ENCODE measurements at places on chromosomes 12 and 14. TPM values are rescaled to one million over a fixed set of nuclear protein-coding genes. Genes with fewer than 3 reads are reported as not detected.

The GNPTAB gene
- total RNA-seq = 38.7 TPM

The LRRC43 gene
- total RNA-seq = not detected

The DEGS2 gene
- 26.6 TPM for total RNA-seq

The SERPINA10 gene
- not detected for total RNA-seq

GRCh38 chr12:12456637-12457036 is 99.8 kb downstream of the BORCS5 start:
- no peak for DNase-seq
- no peaks in the 10 kb centered on the region for H3K36me3 ChIP-seq
- H3K4me3 ChIP-seq = no peak overlapping the region

GRCh38 chr12:109529691-109530640 is 43.3 kb downstream of the MMAB start:
- no peaks in the 10 kb centered on the region for H3K27me3 ChIP-seq
- no peaks in the 10 kb centered on the region for H3K4me1 ChIP-seq
- H3K36me3 ChIP-seq = no peaks in the 10 kb centered on the region
- H3K27ac ChIP-seq = no peak overlapping the region

DNA sequence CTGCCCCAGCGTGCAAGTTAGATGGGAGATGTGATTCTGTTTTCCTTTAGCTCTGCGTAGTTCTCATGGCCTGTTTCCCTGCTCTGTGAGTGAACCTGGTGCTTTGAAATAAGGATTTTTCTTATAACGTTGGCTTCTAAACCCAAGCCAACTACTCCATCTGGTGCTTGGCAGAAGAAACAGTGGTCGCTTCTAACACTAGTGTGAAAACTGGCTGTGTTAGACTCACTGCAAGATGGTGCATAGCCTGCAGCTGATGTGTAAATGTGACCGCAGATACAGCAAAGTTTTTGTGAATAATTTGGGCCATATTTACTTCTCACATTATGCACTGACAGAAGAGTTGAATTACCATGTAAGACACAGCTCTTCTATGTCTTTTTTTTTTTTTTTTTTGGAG is 12.2 kb downstream of the GTF2H3 start:
- no peaks in the 10 kb centered on the region for H3K36me3 ChIP-seq
- H3K27ac ChIP-seq = no peak overlapping the region
- H3K4me1 ChIP-seq = no peaks in the 10 kb centered on the region
- no peaks in the 10 kb centered on the region for H3K27me3 ChIP-seq
- no peak for DNase-seq

GRCh38 chr12:95134085-95134484 is 60.7 kb upstream of the NR2C1 start:
- H3K36me3 ChIP-seq = no peaks in the 10 kb centered on the region
- no peak overlapping the region for H3K4me3 ChIP-seq
- no peaks in the 10 kb centered on the region for H3K4me1 ChIP-seq
- H3K27me3 ChIP-seq = no peaks in the 10 kb centered on the region

GRCh38 chr12:41419131-41419893 is 231.2 kb downstream of the PDZRN4 start:
- no peaks in the 10 kb centered on the region for H3K36me3 ChIP-seq
- H3K27me3 ChIP-seq = no peaks in the 10 kb centered on the region
- H3K4me1 ChIP-seq = no peaks in the 10 kb centered on the region
- H3K4me3 ChIP-seq = no peak overlapping the region
- no peak for DNase-seq

DNA sequence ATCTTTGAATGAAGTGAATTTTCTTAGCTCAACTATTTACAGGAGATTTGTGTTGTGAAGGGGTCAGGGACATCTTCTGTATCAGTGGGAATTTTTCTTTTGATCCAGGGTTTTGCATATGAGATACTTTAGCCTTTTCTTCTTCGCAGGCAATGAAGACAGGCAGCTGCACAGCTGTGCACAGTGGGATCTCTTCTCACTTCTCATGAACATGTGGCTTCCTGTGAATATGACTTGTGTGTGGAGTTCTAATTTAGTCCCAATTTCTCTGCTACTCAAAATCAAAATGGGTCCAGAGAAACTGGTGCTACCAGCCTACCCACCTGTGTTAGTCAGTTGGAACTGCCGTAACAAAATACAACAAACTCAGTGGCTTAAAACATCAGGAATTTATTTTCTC is 37.8 kb downstream of the ARF6 start:
- no peak for DNase-seq
- no peak overlapping the region for H3K4me3 ChIP-seq
- no peaks in the 10 kb centered on the region for H3K36me3 ChIP-seq
- no peaks in the 10 kb centered on the region for H3K27me3 ChIP-seq
- H3K4me1 ChIP-seq = no peaks in the 10 kb centered on the region

DNA sequence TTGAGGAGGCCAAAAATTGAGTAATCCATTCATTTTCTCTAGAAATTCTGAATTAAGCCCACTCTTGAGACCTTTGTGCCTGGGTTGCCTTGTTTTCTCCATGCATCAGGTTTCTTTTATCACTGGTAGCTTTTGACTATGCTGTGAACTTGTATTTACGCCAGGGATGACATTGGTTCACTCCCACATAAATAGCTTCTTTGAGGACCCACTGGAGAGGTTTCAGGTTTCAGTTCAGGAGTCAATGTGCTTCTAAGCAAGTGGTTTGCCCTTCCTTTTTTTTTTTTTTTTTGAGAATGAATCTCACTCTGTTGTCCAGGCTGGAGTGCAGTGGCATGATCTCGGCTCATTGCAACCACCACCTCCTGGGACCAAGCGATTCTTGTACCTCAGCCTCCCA is 10.2 kb upstream of the SLC17A8 start:
- H3K27ac ChIP-seq = no peak overlapping the region
- H3K4me1 ChIP-seq = no peaks in the 10 kb centered on the region
- H3K36me3 ChIP-seq = no peaks in the 10 kb centered on the region
- H3K4me3 ChIP-seq = no peak overlapping the region
- no peaks in the 10 kb centered on the region for H3K27me3 ChIP-seq

DNA sequence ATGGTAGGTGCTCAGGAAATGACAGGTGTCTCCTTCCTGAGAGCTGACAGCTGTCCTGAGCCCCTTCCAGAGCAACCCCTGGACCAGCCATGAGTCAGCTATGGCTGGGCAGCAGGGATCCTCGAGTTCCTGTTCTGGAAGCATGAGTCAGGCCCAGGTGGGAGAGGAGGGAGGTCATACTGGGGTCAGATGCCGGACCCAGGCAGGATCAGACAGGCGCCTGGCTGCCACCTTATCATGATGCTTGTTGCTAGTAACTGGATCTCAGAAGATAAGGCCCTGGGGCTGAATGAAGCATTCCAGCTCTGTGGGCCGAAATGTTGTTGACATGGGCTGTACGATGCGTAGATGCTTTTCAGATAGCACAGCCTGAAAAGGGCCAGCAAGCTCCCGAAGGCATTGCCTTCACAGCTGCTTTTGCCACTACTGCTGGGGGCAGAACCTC is 17.4 kb upstream of the KRT7 start:
- H3K27ac ChIP-seq = no peak overlapping the region
- no peaks in the 10 kb centered on the region for H3K36me3 ChIP-seq
- H3K27me3 ChIP-seq = no peaks in the 10 kb centered on the region
- H3K4me1 ChIP-seq = peaks cover 4% of the 10 kb centered on the region

DNA sequence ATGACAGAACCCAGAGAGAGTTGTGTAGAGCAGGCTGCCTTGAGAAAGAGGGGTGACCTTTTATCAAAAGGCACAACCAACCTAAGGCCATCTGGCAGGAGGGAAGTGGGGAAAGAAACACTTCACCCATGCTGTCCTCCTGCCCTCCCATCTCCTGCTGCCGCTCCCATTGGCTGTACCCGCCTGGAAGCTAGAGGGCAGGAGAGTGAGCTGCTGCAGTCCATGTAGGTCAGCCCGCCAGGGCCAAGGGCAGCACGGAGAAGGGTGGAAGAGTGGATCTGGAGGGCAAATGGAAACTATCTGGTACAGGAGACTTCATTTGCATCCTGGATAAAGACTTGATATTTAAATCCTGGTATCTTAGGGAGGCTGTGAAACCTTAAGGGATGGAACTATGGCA is 11.5 kb upstream of the CABP1 start:
- no peaks in the 10 kb centered on the region for H3K4me1 ChIP-seq
- H3K27me3 ChIP-seq = no peaks in the 10 kb centered on the region
- no peak overlapping the region for H3K4me3 ChIP-seq
- H3K36me3 ChIP-seq = no peaks in the 10 kb centered on the region
- H3K27ac ChIP-seq = no peak overlapping the region
- DNase-seq = no peak

- peak overlapping the region; percentile 21 for H3K27ac ChIP-seq
- no peaks in the 10 kb centered on the region for H3K36me3 ChIP-seq
- DNase-seq = no peak
- no peaks in the 10 kb centered on the region for H3K4me1 ChIP-seq
Measured at GRCh38 chr14:91380610-91381371, 36.8 kb downstream of the CCDC88C start.

DNA sequence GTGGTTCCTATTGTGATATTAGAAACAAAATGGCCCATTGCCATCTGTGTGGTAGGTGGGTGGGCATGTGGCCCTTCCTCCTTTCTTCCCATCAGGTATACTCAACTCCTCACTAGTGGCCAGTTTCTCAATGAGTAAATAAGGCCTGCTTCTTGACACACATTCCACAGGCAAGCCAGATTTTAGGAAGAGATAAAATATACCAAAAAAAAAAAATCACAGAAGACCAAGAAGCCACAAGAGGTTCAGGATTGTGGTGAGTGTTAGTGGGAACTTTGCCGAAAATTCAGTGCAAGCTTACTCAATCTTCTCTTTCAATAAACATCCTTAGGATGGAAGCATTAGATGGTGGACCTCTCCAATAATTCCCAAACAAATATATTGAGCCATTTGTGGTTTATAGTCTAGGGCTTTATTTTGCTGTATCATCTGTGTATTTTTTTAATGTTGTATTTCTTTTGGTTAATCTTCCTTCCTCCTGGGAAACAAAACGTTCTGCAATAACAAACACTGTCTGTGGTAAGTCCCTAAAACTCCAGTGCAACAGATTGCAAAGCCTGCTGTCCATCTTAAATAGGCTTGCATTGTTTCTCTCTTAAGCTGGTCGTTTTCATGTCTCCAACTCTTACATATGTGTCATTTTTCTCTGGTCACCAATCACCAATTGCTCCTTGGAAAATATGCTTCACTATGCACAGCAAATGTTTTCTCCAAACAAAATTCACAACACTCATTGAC is 289.9 kb upstream of the KITLG start:
- H3K27me3 ChIP-seq = no peaks in the 10 kb centered on the region
- H3K4me1 ChIP-seq = no peaks in the 10 kb centered on the region
- no peak overlapping the region for H3K27ac ChIP-seq
- no peaks in the 10 kb centered on the region for H3K36me3 ChIP-seq
- no peak overlapping the region for H3K4me3 ChIP-seq

DNA sequence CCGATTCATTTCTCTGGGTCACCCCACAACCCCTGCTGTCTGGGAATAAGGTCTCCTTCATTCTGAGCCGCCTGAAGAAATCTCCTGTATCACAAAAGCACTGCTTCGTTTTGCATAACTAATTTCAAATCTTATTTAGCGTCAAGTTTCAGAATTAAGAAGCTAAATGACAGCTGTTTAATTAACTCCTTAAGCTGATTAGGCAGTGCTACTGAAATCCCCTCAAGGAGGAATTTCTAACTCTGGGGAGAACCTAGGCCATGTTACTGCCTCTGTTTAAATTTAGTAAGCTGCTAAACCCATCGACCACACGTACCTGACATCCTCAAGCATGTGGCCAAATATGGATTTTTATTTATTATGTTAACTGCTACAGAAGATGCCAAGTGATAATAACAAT is 373.6 kb downstream of the GLT1D1 start:
- H3K4me1 ChIP-seq = no peaks in the 10 kb centered on the region
- no peak overlapping the region for H3K27ac ChIP-seq
- no peaks in the 10 kb centered on the region for H3K27me3 ChIP-seq

- H3K4me3 ChIP-seq = peak overlapping the region; percentile 4
- peak; percentile 36 for DNase-seq
- no peaks in the 10 kb centered on the region for H3K27me3 ChIP-seq
- peak overlapping the region; percentile 50 for H3K27ac ChIP-seq
- peaks cover 14% of the 10 kb centered on the region for H3K4me1 ChIP-seq
Measured at GRCh38 chr12:6603095-6603567, 4.0 kb downstream of the CHD4 start.

- no peak for DNase-seq
- H3K4me1 ChIP-seq = no peaks in the 10 kb centered on the region
- H3K27ac ChIP-seq = no peak overlapping the region
Measured at GRCh38 chr12:91332302-91332701, 149.7 kb upstream of the DCN start.

GRCh38 chr12:105252901-105253300 is 16.9 kb upstream of the APPL2 start:
- peak overlapping the region; percentile 46 for H3K27ac ChIP-seq
- DNase-seq = no peak
- no peak overlapping the region for H3K4me3 ChIP-seq
- peaks cover 4% of the 10 kb centered on the region for H3K4me1 ChIP-seq

DNA sequence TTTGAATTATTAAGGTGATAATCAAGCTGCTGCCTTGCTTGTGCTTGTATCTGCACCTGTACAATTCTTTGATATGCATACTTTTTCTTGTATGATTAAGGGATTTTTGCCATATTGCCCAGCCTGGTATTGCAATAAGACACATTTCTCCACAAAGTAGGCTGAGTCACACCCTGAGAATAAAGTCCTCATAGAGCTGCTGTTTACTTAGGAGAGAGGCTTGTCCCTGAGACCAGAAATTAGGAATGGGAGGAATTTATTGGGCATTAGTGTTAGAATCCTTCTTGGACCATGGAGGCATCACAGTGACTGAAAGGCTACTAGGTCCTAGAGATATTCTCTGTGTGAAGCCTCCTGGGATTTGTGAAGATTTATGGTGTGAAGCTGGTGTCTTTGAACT is 506.8 kb upstream of the FBXO33 start:
- no peaks in the 10 kb centered on the region for H3K27me3 ChIP-seq
- no peak for DNase-seq
- no peaks in the 10 kb centered on the region for H3K4me1 ChIP-seq
- no peak overlapping the region for H3K4me3 ChIP-seq
- no peak overlapping the region for H3K27ac ChIP-seq

GRCh38 chr14:51657762-51658161 is 6.1 kb downstream of the FRMD6 start:
- no peak overlapping the region for H3K4me3 ChIP-seq
- no peaks in the 10 kb centered on the region for H3K36me3 ChIP-seq
- peaks cover 18% of the 10 kb centered on the region for H3K4me1 ChIP-seq
- no peak for DNase-seq
- no peaks in the 10 kb centered on the region for H3K27me3 ChIP-seq

Measured in uterus (tissue), 4 donors.